ENCODE measurements at places on chromosomes 16 and 17.

DNA sequence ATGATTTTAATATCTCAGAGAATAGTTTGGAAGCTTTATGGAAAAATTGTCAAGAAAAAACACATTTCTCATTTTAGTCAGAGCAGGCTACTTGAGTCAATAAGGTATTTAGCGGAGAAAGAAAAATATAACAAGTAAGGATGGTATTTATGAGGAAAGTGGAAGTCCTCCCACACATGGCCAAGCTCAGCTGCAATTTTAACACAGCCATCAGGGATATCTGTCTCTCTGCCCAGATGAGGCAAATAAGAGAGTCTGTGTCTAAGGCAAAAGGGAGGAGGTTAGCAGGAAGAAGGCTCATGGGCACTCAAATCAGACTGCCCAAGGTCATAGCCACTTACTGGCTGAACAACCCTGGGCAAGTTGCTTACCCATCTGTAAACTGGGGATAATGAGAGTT, 5.2 kb upstream of the CMTM2 start:
- no peak for DNase-seq

- DNase-seq = no peak
Observed at GRCh38 chr16:17347624-17348023, 123.1 kb downstream of the XYLT1 start.

- DNase-seq = no peak
Observed at GRCh38 chr16:61817583-61818278, 218.5 kb downstream of the CDH8 start.

DNA sequence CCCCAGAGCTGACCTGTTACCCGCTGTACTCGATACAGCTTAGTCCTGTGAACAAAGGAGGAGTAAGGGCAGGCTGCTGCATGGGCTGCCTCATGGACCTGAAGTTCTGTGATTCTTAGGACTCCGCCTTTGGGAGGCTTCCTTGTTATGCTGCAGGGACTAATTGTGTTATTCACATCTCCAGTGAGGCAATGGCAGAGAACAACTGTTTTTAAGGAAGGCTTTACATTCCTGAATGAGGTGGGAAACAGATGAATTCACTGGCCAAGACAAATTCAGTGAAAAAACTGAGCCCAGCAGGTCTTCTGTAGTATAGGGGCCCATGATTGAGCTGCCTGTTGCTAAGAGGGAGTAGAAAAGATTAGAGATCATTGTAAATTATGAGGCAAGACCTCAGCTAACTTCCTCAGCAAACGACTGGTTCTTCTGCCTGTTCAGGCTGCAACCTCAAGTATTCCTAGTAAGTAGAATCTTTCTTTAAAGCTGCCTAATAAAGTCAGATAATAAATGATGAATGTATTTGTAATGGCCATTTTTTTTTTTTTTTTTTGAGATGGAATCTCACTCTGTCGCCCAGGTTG, 26.3 kb downstream of the ADORA2B start:
- DNase-seq = no peak

GRCh38 chr17:71224824-71225575, 895.8 kb upstream of the SOX9 start:
- no peak for DNase-seq

GRCh38 chr16:53131050-53131362, 76.2 kb downstream of the CHD9 start:
- no peak for DNase-seq

- DNase-seq = no peak
Observed at GRCh38 chr17:38731526-38732294, 1.6 kb downstream of the CISD3 start.

DNA sequence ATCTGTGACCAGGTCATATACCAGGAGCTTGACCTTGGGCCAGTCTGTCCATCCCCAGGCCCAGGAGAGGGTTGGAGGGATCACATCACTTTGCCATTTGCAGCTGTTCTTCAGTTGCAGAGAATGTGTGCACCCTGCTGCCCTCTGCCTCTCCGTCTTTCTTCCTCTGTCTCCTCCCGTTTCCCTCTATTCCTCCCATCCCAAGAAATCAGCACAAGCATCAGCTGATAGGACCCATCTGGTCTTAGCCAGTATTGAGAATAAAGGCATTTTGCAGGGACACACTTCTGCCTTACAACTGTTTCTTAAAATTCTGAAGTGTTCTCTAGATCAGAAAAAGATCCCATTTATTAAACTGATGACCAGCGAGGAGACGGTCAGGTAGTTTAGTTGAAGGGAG, 368.7 kb downstream of the CPPED1 start:
- DNase-seq = no peak

DNA sequence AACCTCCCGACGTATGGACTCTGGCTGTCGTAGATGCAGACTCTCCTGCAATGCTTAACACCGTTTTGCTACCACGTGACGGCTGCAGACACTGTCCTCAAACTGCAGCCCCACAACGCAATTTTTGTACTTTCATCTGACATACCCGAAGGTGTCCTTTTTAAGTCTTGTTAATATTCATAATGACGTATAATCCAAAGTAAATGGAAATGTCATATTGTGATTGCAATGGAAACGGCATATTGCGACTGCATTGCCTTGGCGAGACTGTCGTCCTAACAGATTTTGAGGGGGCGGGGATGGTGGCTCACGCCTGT, 79.3 kb upstream of the TBC1D3K start:
- DNase-seq = no peak
